Large intestine (tissue), 12 donors: ENCODE measurements at places on chromosomes 13 and 19. TPM values are rescaled to one million over a fixed set of nuclear protein-coding genes. Genes with fewer than 3 reads are reported as not detected.

GRCh38 chr19:17610384-17610783 is 54.9 kb downstream of the COLGALT1 start:
- DNase-seq = no peak

GRCh38 chr19:47663911-47664771 is 49.1 kb upstream of the EHD2 start:
- DNase-seq = peak; percentile 69

The GGN gene
- polyA plus RNA-seq = 4.4 TPM

The CA11 gene
- polyA plus RNA-seq = 10.1 TPM
